ENCODE measurements at places on chromosomes 7 and 10.

DNA sequence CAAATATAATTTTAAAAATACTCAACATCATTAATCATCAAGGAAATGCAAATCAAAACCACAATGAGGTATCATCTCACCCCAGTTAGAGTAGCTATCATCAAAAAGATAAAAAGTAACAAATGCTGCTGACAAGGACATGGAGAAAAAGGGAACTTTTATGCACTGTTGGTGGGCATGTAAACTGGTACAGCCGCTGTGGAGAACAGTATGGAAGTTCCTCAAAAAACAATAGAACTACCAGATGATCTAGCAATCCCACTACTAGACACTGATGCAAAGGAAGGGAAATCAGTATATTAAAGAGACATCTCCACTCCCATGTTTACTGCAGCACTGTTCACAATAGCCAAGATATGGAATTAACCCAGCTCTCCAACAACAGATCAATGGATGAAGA, 384.5 kb downstream of the PLXDC2 start:
- DNase-seq, result no peak

- peak; percentile 40 for DNase-seq
Measured at GRCh38 chr10:21496343-21497176, 28.9 kb downstream of the SKIDA1 start.

- no peak for DNase-seq
Measured at GRCh38 chr10:71542478-71542877, 145.8 kb downstream of the CDH23 start.

DNA sequence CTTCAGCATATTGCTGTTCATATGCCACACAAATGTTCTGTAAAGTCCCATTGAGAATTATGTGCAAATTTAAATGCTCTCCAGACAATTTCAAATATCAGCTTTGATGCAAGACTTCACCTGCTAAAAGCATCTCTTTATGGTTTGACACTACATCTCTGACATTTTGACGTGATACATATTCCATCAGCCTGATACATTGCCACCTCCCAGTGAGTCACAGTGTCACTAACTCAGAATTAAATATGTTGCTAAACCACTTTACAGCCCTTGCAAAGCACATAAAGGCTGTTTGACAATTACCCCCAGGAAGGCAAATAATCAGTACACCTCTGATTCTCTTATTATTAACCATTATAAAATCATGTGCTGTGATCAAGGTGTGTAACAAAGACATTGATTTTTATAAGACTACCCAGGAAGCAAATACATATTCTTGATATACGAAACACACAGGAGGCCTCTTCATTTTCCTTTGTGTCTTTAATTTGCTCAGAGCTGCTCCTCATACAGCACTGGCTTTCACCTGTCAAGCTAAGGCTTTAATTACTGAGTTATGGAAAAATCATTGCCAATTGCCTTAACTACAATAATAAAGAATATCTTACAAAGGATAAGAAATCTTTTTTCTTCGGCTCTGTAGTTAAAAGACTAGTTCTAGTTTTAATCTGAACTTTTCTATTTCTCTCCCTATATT, 547.5 kb upstream of the C7orf33 start:
- DNase-seq, result no peak

- DNase-seq, result no peak
Measured at GRCh38 chr7:16066805-16067459, 354.4 kb downstream of the CRPPA start.

Data from NCI-H2227 treated with DMSO at 0.1 percent for 48 hours (cell line).